ENCODE measurements at places on chromosomes 7 and 10.
A peak's percentile ranks its signal among the peaks of the same experiment; 100 is the strongest.

DNA sequence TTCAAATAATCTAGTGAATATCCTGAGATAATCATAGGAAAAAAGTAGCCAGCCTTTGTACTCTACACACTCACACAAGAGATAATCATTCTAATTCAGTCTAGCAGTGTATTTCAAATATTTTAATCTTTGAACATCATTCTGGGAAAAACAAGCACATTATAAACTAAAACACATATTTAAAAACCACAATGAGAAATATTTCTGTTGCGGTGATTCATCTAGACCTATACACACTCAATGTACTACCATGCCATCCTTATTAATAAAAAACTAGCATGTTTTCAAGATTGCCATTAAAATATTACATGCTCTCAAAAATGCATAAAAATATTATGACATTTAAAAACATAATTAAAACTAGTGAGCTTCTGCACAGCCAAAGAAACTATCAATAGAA lies 11.8 kb downstream of the COG5 start:
- DNase-seq = no peak

DNA sequence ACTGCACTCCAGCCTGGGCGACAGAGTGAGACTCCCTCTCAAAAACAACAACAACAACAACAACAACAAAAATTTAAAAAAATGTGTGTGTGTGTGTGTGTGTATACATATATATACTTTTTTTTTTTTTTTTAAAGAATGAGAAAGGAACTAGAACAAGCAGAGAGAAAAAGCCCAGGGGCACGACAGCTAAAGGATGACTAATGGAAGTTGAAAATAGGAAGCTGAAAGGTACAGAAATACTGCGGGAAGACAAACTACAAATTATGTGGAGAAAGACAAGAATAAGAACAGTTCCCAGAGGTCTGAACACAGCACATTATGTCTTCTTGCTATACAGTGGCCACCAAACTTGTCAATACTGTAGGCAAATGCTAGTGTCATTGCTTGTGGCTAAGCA lies 141.9 kb upstream of the PRSS1 start:
- no peak for DNase-seq

- DNase-seq = peak; percentile 97
Measured at GRCh38 chr7:134836447-134836846, 57.0 kb downstream of the CALD1 start.

DNA sequence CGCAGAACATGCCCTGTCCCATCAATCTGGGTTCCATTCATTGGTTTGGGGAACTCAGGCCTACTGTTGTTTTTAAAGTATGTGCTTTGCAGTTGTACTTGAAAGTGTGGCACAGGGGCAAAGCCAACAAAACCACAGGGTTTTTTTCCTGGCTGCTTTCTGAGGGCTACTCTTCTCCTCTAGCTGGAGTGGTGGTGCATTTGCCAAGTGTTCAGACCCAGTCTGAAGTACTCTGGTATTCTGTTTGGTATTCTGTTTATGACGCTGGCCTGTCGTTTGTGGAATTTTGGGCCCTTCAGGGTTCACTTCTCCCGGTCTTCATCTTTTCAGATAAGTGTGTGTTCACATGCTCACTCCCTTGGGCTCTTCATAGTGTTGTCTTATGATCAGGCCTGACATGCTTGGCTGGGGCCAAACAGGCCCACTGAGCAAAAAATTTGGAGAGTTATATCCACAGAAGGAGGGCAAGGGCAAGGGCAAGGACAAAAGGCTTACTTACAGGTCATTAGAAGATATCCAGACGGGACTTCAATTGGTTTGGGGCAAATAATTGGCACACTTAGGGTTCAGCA lies 26.3 kb downstream of the SLC26A4 start:
- no peak for DNase-seq

DNA sequence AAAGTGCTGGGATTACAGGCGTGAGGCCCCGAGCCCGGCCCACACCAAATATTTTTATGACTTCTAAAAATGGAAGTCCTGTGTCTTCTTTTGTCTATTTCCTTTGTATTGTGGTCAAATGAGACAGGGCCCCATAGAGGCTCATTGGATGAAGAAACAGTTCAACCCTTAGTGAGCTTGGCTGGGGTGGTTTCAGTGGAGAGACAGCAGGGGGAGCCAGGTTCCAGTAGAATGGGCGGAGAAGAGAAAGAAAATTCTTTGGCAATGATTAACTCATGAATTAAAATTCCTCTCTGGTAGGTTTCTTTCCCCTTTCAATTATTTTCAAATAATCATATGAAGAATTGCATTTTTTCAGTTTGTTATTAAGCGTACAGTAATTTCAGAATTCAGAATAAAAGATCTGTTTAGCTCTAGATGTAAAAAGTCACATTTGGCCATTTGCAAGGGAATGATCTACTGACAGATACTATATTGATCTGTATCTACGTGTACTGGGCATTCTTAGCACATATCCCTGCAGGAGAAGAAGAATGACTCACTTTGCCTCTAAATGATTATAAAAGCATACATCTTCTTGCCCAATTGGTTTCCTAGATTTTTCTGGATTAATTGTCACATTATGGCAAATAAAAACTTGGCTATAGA lies 43.2 kb downstream of the PNLIPRP3 start:
- no peak for DNase-seq

DNA sequence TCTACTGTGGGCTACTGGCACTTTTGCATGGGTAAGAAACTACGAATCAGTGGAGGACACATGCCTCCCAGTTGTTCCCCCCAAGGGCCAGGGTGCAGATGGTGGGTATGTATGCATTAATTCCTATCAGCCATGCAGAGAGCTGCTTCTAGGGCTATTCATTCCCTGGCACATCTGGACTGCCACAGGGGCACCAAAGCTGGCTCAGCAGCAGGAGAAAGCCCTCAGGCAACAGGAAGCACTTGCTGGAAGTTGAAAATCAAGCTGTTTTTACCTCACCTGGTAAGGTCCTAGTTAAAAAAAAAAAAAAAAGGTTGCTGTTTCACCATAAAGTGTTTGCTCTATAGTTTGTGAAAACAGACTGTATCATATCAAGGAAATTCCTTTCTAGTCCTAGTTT lies 1342.6 kb downstream of the REEP3 start:
- no peak for DNase-seq

- DNase-seq = peak; percentile 38
Measured at GRCh38 chr10:74949034-74949832, 122.8 kb downstream of the KAT6B start.

GRCh38 chr7:34365611-34366010 lies 292.4 kb upstream of the NPSR1 start:
- no peak for DNase-seq

- DNase-seq = no peak
Measured at GRCh38 chr7:82264783-82265305, 178.7 kb downstream of the CACNA2D1 start.

GRCh38 chr7:359766-360361 lies 69.9 kb downstream of the FOXL3 start:
- no peak for DNase-seq

GRCh38 chr7:85310301-85310700 lies 123.4 kb upstream of the SEMA3D start:
- no peak for DNase-seq

DNA sequence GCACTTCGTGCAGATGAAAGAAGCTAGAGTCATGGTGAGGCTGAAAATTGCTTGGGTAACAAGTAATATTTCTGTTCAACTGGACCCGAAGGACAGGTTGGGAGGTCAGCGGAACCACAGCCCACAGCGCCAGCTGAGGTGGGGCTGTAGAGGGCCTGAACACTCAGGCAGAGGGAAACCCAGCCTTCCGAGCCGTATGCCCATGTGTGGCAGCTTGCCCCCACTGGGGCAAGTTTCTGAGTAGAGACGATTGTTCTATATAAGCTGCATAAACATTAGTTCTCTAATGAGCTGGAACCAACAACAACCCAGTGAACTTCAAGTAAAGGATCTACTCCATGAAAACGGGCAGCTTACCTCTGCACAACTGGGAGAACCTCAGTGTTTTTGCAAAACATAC lies 58.4 kb upstream of the TNS3 start:
- no peak for DNase-seq

- no peak for DNase-seq
Measured at GRCh38 chr7:127768241-127768640, 116.2 kb downstream of the SND1 start.

DNA sequence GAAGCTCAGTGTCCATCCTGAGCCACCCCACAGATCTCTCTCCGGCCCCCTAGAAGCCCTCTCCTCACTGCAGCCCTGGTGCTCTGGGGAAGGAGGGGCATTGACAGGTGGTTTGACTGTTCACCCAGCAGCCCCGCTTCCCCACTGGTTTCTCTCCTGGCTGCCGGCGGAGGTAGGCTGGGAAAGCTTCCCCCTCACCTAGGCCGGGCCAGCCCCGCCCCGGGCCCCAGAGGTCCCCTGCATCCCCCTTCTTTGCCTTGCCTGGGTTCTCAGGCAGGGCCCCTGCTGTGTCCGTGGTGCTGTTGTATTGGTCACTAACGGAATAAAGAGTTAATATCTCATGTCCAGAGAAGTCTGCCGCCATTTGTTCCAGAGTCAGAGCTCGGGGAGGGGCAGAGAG lies 21.2 kb downstream of the CLEC2L start:
- no peak for DNase-seq

- DNase-seq = no peak
Measured at GRCh38 chr7:39054731-39055130, 77.0 kb downstream of the POU6F2 start.

DNA sequence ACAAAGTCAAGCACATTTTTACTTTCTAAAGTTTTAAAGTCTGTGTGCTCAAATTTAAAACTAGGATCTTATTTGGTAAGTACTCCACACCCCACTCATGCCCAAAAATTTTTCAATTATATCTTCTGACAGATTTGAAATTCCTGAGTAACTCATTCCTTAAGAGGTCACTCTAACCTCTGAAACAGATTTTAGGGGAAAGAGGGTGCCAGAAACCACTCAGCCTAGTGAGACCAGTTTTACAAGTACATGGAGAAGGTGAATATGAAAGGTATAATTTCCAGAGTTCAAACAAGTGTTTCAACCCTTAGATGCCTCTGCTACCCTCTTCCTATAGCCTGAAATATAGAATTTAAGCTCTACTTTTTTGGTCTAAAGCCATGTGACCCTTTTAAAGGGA lies 79.2 kb downstream of the C7orf25 start:
- peak; percentile 16 for DNase-seq

GRCh38 chr10:42637648-42638054 lies 719 bp downstream of the ZNF33B start:
- DNase-seq = no peak

GRCh38 chr7:730501-731439 lies 3.7 kb upstream of the PRKAR1B start:
- DNase-seq = no peak

DNA sequence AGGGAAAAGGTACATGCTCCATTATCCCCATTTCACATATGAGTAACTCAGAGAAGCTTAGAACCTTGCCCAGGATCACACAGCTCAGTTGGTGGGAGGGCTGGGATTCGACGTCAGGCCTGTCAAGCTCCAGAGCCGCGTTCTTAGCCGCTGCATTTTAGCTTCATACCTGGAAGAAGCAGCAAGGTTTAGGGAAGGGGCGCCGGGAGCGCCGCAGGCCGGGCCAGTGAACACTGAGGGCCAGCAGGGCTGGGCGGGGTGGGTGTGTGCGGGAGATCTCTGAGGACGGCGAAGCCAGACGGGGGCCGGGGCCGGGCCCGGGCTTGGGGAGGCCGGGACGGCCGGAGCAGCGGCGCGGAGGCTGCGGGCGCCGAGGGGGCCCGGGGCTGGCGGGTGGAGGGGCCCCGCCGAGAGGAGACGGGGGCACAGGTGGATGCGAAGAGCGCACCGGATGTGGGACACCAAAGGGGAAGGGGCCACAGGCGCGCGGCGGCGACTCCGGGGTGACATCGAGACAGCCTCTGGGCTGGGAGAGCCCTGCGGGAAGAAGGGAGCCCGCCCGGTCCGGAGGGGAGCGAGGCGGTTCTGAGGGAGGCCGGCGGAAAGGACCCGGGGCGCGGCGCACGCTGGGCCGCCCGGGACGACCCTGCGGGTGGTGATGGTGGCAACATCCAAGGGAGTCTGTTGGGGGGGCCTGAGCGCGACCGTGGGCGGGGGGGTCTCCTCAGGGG lies 498 bp downstream of the NDST2 start:
- DNase-seq = peak; percentile 27

- DNase-seq = no peak
Measured at GRCh38 chr7:44572771-44573170, 937 bp downstream of the DDX56 start.

- DNase-seq = peak; percentile 98
Measured at GRCh38 chr10:3776796-3777571, 8.0 kb downstream of the KLF6 start.

DNA sequence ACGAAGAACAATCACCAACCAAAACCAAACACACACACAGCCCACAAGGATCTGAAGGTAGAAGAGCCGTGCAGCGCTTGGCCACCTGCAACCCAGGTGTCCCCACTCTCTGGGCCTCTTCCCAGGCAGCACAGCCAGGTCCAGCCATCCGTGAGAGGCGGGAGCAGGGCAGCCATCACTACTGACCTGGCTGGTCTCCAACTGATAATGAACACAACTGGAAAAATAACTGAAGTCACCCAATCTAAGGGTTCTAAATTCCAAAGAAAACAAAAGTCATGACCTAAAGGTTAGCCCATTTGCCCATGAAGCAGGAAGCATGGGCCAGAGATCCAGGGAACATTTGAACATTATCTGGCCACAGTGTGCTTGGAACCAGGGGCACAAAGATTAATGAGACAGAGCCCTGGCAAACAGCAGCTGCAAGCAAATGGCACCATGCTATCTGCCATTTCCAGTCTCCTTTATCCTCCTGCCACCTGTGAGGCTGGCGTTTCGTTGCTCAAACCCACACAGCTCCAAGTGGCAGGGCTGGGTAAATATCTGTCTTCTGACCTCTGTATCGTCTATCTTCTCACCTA lies 207.9 kb downstream of the TNS3 start:
- DNase-seq = no peak

- no peak for DNase-seq
Measured at GRCh38 chr10:19290770-19291169, 242.2 kb downstream of the MALRD1 start.

DNA sequence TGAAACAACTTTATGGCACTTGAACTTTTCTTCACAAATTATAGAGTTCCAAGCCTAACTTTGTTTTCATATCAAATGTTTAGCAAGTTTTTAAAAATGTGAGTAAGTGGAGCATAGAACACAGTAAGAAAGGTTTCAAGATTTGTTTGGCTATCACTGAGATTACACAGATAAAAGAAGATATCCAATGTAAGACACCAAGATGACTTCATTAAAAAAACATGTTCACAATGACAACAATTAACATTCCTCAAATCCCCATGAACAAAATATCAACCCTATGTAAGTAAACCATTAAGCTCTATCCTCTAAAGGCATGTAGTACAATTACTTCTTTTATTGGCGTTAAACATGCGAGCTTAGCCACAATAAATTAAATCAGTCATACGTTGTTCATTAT lies 129.7 kb downstream of the RELN start:
- DNase-seq = no peak

- DNase-seq = peak; percentile 30
Measured at GRCh38 chr10:92699518-92700381, 10.0 kb downstream of the HHEX start.
